ENCODE measurements at places on chromosomes 3 and 15. TPM values are rescaled to one million over a fixed set of nuclear protein-coding genes. Genes with fewer than 3 reads are reported as not detected.

- no peak for DNase-seq
Observed at GRCh38 chr3:8481380-8481779, 20.2 kb upstream of the LMCD1 start.

DNA sequence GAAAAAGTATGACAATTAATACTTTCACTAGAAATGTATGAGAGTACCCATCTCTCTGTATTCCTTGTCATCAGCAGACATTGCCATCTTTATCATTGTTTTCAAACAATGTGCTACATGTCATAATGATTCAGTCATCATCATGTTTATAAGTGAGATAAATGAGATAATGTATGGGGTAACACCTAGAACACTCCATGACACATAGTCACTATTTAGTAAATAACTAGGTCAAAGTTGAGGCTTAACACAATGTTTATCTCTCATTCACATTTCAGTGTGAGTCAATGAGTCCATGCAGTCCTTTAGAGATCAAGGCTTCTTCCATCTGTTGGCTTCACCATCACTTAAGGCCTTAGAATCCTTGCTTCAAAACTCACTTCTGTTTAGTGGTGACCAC lies 70.0 kb downstream of the NLGN1 start:
- peak; percentile 3 for DNase-seq

- DNase-seq, result no peak
Observed at GRCh38 chr3:119933207-119933606, 151.3 kb downstream of the NR1I2 start.

- no peak for DNase-seq
Observed at GRCh38 chr3:48863122-48863521, 15.4 kb upstream of the PRKAR2A start.

DNA sequence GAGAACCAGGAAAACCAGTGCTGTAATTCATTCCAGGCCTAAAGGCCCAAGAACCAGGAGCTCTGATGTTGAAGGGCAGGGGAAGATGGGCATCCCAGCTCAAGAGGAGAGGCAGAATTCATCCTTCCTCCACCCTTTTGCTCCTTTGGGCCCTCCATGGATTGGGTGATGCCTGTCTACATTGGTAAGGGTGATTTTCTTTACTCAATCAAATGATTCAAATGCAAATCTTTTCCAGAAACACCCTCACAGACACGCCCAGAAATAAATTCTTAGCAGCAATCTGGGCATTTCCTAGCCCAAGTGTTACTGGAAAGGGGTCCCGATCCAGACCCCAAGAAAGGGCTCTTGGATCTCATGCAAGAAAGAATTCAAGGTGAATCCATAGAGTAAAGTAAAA lies 17.6 kb upstream of the APOD start:
- no peak for DNase-seq

TGM5 gene
- total RNA-seq, result 0.25 TPM

CDHR4 gene
- not detected for total RNA-seq

CPB1 gene
- total RNA-seq, result not detected

LDHAL6B gene
- total RNA-seq, result not detected

Data from renal cortical epithelial cell (primary cell).